ENCODE measurements at places on chromosomes 2 and 18. TPM values are rescaled to one million over a fixed set of nuclear protein-coding genes. Genes with fewer than 3 reads are reported as not detected.

Gene CHRND
- 80.1 TPM for total RNA-seq

DNA sequence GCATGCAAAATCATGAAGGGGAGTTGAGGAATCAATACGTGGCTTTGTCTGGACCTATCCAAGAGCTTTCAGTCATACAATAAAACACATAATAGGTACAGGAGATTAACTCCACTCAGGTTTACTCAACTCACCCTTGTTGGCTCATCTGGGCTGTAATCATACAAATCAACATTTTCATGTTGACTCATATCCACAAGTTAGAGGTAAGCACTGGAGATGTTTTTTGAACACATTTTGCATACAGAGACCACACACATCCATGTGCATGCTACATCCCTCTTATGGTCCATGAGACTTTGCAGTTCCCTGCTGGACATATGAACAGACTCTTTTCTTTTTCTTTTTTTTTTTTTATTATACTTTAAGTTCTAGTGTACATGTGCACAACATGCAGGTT lies 336.9 kb upstream of the PIK3C3 start:
- DNase-seq: no peak

Gene IL36RN
- total RNA-seq: not detected

Gene TBR1
- total RNA-seq: not detected

Gene DYNAP
- total RNA-seq: not detected

- no peak for DNase-seq
Observed at GRCh38 chr2:100718065-100718629, 101.8 kb upstream of the NPAS2 start.

Gene DHRS9
- not detected for total RNA-seq

Gene THADA
- 13.2 TPM for total RNA-seq

DNA sequence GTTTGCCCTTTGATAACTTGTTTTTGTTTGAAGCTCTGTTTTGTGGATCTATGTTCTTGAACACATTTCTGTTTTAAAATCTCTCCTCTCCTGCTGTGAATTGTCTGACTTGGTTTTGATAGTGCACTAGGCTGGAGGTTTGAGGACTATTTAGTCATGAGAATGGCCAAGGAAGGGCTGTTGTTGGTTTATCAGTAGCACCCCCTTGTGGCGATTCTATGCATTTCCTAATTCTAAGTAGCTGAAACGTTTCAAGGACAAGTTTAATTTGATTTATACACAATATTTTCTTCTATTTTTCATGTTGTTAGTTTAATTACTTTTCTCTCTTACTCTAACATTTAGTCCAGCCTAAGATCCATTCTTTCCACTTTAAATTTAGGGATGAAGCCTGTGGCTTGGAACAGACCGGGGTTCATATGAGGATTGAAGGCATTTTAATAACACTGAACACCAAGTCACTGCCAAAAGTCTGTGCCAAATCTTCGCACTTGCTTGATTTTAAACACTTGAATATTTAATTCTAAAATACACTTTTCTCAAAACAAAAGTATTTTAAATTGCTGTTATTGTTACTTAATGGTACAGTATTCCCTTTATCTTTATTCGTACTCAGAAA lies 166.0 kb downstream of the SOCS6 start:
- DNase-seq: no peak

Measured in psoas muscle (tissue), 8 donors.